Cortex of kidney (tissue), 1 donor: ENCODE measurements at places on chromosomes 2 and 18.

- DNase-seq: no peak
Observed at GRCh38 chr18:26655525-26656430, 107.4 kb upstream of the KCTD1 start.

- DNase-seq: no peak
Observed at GRCh38 chr2:73561422-73561821, 80.8 kb downstream of the NAT8 start.

DNA sequence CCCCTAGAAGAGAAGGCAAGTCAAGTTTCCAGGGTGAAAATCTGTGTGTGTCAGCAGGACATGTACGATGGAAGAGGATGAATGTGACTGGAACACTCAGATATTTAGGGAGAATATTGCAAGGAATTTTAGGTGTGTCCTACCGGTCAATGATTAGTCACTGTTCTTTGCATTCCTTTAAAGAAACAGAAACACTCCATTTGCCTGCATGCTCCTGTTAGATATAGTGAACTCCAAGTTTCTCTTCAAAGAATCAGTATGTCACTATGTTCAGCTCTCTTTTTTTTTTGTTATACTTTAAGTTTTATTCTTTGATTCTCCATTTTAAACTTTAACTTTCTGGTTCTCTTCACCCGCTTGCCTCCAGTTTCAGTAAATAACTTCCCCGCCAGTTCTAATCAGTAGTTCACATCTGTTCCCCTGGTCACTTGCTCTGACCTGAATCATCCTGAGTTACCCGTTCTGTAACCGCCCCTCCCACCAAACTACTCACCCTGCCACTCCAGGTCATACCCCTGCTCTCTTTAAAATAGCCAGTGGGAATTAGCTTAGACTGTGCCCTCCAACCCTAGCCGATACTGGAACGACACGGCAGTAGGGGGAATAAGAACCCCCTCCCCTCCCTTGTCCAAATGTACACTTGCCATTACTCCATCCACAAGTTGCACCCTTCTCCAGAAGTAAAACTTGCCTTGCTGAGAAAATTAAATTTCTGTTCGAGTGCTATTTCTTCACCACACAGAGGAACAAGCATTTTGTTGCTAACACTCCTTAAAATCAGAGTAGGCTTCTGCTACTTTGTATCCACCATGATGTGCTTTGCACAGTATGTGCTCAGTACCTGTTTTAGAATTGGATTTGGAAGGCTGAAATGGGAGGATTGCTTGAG is 268.4 kb downstream of the METTL4 start:
- DNase-seq: no peak

DNA sequence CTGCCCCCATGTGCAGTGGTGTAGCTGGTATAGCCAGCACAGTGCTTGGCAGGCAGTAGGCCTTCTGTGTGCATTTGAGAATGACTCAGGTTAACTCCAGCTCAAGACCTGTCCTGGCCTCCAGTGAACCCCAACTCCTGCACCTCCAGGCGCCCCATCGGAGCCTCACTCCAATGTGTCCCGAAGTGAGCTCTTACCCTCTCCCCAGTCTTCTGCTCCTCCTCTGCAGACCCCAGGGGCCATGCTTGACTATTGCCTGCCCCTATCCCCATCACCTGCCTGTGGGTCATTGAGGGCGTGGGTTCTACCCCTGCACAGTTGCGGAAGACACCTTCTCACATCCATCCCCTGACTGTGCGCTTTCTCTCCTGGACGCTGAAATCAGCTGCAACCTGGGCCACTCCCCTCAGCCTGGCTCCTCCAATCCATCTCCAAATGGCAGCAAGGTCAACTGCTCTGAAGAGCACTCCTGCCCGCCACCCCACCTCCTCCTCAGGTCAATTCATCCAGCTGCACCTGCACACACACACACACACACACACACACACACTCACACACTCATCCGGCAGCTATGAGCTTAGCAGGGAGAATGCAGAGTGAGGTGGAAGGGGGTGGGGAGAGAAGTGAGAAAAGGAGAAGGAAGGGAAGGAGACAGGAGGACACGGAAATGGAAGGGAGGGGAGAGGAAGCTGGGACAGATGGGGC is 130.3 kb upstream of the GLI2 start:
- DNase-seq: no peak

- no peak for DNase-seq
Observed at GRCh38 chr2:14804902-14805301, 172.4 kb downstream of the LRATD1 start.

DNA sequence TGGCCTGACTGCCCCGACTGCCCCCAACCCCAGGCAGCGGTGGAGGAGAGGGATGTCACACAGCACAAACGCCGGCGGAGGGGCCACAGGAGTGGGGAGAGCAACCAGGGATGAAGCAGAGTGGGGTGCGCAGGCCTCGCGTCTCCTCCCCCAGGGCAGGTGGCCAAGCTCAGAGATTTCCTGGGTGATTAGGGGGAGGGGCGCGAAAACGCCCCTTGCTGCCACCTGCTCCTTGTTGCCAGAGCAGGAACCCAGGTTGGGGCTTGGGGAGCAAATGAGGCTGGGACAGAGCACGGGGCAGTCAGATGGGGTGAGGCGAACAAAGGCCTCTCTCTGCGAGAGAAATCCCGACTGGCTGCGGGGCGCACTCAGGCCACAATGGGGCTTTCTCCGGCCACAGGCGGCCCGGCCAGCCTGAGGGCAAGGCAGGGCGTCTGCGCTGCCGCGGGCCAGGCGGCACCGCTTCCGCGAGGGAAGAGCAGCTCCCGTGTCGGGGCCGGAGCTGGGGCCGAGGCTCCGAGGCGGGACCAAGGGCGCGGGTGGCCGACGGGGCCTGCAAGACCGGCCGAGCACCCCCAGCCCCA is 11.5 kb downstream of the TEX44 start:
- DNase-seq: no peak

GRCh38 chr2:96699021-96699420 is 40.8 kb downstream of the LMAN2L start:
- DNase-seq: no peak
